Nephron progenitor cell (in vitro differentiated cells): ENCODE measurements at places on chromosomes 13 and 19.

DNA sequence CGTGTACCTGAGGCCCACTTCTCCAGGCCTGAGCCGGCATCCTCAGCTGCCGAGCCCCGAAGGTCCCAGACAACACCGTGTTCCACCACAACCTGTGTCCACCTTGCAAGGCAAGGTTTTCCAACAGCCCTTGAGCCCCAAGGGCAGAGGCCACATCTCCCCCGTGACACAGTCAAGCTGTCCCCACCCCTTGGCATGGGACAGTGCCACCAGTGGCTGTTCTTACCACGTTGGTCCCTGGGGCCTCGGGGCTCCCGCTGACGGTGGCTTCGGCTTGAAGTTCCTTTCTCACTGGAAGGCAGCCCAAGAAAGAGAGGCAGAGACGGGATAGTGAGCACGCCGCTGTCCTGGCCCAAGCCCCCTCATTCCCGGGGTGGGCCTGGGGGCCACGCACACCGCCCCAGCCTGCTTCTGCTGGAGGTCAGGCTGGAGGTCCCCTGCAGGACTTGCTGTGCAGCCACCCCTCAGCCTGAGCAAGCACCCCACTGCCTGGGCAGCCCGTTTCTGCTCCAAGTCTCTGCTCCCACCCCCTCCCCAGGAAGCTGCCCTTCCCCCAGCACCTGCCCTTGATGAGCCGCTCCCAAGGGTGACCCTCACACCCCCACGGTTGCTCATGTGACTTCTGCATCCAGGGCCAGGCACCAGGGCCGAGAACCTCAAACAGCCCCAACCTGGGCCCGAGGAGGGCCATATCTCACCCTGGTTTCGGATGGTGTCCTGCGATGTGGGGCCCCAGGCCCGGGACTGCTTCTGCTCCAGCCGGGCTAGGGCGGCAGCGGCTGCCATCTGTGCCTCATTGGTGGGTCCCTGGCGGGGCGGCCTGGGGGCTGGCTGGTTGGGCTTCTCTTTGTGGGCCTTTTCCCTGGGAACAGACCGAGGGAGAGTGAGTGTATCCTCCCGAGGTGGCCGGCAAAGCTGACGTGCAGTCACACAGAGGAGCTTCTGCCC lies 4.1 kb downstream of the UBXN6 start:
- DNase-seq, result no peak

GRCh38 chr19:39103151-39103550 lies 19.0 kb downstream of the ACP7 start:
- DNase-seq, result no peak

- no peak for DNase-seq
Measured at GRCh38 chr13:98549728-98550317, 27.1 kb downstream of the STK24 start.

GRCh38 chr13:27665761-27666160 lies 44.1 kb downstream of the POLR1D start:
- DNase-seq, result no peak

GRCh38 chr19:44744871-44745332 lies 3.6 kb upstream of the BCL3 start:
- no peak for DNase-seq
